ENCODE measurements at places on chromosomes 2 and 18.

- peak; percentile 84 for DNase-seq
These were observed at the start of gene GATA6 for GRCh38 chr18:22169011-22169888. GATA6 (plus strand) TSS chr18:22169589; CDS start chr18:22171145, 1,556 bp downstream.

DNA sequence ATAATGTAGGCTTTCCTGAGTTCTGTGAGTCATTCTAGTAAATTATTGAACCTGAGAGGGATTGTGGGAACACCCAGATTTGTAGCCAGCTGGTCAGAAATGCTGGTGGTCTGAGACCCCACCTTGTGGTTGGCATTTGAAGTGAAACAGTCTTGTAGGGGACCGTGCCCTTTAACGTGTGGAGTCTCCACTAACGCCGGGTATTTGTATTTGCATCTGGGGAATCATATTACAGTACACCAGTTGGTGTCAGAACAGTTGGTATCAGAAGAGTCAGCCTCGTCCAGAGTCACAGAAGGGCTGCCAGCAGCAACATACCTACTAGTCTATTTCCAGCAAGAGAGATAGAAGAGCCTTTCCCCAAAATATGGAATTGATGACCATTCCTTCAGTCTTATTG lies 38.3 kb upstream of the PTPN4 start:
- DNase-seq: no peak

GRCh38 chr2:157838442-157839161 lies 37.5 kb downstream of the ACVR1 start:
- peak; percentile 75 for DNase-seq

DNA sequence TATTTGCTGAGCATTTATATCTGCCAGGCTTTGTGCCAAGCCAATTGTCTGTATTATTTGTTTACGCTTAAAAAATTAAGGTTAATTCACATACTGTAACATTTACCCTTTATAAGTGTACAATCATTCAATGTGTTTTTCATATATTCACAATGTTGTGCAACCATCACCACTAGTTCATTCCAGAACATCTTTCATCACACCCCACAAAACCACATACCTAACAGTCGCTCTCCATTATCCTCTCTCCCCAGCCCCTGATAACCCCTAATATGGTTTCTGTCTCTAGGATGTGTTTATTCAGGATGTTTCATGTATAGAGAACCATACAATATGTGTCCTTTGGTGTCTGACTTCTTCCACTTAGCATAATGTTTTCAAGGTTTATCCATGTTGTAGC lies 234.1 kb downstream of the INSIG2 start:
- DNase-seq: no peak

DNA sequence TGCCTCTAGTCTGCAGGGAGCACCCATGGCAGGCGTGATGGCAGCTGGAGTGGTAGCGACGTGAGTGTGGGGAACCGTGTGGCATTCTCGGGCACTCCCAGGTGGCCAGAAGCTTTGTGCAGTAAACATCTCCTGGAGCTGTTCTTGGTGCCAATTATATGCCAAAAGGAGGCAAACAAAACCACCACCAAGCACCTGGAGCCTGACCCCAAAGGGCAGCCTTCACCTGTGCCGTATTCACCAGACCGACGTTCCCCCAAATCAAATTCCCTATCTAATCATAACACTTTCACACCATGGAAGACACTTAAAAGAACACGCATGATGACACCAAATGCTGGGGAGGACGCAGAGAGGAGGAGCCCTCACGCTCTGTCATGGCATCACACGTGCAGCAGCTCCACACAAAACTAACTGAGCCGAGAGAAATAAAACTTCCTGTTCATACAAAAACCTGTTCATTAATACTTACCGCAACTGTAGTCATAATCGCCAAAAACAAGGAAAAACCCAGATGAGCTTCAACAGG lies 123.6 kb downstream of the EIPR1 start:
- DNase-seq: no peak

- peak; percentile 1 for DNase-seq
These were observed 5.3 kb downstream of the CTIF start for GRCh38 chr18:48544116-48544515.

- DNase-seq: no peak
These were observed 1267.1 kb downstream of the LRP1B start for GRCh38 chr2:140863713-140864112.

DNA sequence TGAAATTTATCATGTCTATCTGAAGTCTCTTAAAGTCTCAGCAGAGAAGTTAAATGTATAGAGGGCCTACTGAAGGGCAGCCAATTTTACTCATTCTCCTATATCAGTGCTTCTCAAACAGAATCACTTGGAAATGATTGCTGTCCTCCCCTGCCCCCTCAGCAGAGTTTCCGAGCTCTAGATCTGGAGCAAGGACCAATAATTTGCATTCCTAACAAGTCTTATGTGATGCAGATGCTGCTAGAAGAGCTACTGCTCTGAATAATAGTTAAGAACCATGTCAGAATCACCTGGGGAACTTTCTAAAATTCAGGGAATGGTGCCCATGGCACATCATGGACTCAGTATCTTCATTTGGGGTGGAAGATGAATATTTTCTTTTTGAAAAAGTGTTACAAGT lies 105.6 kb upstream of the EPHA4 start:
- no peak for DNase-seq

DNA sequence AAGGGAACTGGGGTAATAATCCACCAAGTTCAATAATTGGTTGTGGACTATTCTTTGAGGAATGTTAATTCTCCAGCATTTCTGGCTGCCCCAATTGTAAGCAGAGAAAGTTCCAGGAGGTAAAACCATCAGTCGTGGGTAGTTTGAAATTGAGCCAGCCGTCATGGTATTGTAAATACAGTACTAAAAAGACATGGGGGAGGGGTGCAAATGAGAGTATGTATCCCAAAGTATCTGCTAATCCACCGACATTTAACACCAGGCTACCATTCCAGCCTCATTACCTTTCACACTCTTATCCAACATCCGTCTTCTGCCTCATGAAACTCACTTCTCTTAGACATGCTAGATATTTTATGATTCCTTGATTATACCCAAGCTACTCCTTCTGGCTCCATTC lies 507.9 kb downstream of the ERBB4 start:
- no peak for DNase-seq

DNA sequence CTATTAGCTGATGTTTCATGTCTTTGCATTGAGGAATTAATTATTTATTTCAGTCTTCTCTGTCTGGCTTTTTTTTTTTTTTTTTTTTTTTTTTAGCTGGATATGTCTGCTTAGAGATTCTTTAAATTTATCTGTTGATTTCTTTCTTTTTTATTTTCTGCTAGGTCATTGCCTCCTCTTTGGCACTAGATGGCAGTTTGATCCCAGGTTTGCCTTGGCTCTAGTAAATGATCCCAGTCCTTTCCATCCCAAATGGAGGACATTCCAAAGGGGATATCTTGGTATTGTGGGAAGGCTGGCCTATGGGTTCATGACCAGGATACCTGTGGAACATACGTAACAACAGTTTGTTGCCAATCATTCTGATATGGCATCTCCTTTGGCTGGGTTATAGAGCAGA lies 339.5 kb upstream of the GCFC2 start:
- no peak for DNase-seq

- DNase-seq: no peak
These were observed 14.5 kb downstream of the IL1R2 start for GRCh38 chr2:102005989-102006885.

DNA sequence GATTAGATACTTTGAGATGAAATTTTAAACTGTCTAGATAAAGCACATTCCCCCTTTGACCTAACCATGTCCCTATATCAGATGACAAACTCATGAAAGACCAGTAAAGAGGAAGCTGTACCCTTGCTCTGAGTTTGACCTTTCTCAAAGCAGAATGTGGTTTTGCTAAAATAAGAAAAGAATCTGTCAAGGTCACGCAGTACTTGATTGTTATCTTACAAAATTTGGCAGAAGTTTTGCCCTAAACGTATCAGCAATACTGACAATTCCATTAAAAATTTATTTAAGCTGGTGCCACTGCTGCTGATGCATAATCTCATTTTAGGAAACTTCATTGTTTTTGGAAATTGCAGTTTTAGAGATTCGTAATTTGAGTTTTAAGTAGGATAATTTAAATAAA lies 31.2 kb upstream of the GALM start:
- DNase-seq: no peak

DNA sequence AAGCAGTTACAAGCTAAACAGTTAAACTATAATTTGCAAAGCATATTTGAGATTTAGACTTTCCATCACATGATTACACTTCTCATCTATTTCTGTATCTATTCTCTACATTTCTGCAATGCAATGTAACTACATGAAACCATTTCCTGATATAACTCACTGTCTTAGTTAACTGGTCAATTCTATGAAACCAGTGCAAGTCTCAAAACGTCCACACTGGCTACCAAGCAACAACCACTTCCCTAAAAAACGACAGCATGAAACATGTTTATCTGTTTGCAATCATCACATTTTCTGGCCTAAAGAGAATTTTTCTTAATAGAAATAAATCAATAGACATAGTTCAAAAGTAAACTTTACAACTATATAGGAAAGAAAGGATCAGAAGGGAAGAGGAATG lies 17.4 kb downstream of the FECH start:
- DNase-seq: no peak

GRCh38 chr2:64371727-64372126 lies 82.2 kb upstream of the LGALSL start:
- DNase-seq: no peak

DNA sequence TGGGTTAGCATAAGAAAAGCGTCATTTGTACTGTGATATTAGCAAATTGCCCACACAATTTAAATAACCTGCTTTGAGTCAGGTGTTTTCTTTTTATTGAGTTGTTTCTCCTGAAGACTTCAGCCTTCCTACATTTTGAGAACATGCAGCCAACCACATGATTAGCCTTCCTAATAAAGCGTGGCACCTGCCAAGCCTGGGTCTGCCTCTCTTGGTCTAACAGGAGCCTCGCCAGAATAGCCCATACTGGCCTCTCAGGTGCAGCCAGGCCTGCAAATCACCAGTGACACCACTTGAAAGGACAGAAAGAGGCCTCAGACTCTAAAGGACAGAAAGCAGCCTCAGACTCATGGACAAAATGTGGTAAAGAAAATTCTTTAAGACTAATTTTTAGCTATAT lies 653.8 kb downstream of the BCL11A start:
- DNase-seq: no peak

DNA sequence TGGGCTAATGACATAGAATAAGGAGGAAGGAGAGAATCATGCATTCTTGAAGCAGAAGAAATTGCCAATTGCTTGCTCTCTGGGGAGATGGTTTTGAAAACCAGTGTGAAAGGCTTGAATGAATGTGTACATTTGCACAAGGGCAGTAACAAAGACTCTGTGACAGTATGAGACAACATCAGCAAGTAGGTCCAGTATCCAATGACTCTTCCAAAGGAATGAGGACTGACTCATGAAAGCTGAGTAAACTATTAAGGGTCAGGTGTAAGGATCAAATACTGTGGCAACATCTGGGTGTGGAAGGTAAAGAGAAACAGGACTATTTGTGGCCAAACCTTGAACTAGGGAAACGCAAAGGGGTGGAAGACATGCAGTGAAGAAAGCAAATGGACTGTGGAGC lies 886.0 kb upstream of the CHAC2 start:
- DNase-seq: no peak

- no peak for DNase-seq
These were observed 344.5 kb upstream of the ID2 start for GRCh38 chr2:8337321-8337720.

DNA sequence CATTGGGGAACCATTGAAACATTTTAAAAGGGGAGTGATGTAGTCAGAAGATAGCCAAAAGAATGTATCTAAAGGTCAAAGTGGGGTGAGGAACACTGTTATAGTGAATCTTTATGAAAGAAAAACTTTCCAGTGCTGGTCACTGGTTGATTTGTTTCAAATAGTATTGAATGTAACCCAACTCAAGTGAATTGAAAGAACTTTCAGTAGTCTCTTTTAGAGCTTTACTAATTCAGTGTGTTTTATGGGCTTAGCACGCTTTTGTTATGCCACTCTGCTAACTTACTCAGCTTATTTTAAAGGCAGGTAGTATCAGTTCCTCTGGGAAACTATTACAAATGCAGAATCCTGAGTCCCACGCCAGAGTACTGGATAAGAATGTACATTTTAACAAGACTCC lies 57.3 kb downstream of the GTF2A1L start:
- DNase-seq: no peak

DNA sequence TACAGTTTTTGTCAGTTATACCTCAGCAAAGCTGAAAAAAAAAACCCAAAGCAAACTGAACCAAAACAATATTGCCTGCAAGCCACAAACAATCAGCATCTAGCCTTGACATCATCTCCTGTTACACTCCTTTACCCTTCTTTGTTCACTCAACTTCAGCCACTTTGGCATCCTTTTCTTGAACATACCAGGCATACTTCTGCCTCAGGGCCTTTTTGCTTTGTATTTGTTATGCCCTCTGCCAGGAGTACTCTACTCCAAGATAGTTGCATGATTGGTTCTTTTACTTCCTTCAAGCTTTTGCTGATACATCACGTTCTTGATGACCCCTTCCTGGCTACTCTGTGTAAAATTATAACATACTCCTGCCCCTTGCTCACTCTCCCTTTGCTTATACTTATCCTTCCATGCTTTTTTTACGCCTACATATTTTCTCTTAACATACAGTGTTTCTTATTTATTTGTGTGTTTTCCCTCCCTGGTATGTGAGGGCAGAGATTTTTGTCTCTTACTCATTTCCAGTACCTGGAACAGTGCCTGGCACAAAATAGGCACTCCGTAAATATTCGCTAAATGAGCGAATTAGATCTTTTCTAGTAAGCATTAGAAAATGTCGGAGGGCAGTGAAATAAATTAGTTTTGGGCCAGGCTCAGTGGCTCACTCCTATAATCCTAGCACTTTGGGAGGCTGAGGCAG lies 12.7 kb downstream of the ABI2 start:
- DNase-seq: no peak

GRCh38 chr2:236872015-236872414 lies 213.7 kb upstream of the COPS8 start:
- no peak for DNase-seq

DNA sequence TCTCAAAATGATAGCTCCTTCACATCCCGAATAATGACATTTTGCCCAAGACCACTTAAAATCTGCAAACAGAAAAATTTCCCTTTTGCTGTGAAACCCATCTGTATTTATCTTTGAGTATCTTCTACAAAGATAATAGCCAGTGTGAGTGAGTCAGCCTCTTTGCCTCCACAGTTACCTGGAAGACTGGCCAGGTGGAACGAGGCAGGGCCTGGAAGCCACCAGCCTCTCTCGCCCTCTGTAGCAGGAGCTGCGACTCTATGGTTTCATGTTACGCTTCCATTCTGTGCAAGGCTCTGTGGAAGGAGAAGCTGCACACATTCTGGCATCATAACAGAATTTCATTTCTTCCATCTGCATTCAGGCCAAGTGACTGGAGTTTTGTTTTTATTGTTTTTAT lies 9.5 kb downstream of the ELP2 start:
- DNase-seq: no peak

DNA sequence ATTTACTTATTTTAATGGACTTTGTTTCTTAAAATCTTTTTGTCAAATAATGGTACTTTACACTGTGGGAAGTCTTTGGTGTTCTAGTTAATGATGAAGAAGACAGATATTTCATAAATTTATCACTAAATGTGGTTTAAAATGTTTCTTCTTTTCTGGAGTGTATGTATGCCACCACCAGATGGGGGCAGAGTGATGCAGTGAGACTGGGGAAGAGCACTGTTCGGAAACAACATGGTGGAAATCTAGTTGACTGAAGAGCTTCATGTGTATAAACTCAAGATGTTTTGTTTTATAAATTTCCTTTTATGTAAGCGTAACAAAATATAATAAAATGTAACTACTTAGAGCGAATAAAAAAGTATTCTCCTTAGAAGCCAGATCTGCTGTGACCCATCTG lies 195.1 kb downstream of the KCNE4 start:
- no peak for DNase-seq

- no peak for DNase-seq
These were observed 118.6 kb downstream of the PTGR3 start for GRCh38 chr18:75090336-75090735.

All from right hindlimb (tissue), 1 donor.